Jurkat, Clone E6-1 (cell line): ENCODE measurements at places on chromosomes 7 and 10.

- no peak for DNase-seq
Measured at GRCh38 chr10:116311016-116311415, 13.2 kb upstream of the CCDC172 start.

DNA sequence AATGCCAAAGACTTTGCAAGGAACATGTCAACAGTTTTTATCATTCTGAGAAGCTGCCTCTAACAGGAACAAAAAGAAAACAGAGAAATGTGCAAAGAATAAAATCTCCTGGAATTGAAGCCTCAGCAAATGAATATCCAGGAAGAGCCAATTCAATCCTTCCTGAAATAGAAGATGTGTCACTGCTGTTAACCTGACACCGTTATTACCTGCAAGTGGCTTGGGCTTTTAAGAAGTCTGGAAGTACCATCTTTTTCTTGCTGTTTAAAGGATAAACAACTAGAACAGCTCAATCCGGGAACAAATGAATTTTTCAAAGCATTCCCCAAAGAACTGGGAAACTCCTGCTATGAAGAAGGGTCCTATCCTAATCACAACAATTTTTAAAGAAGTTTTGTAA lies 434.8 kb downstream of the KCNMA1 start:
- no peak for DNase-seq

GRCh38 chr10:11026773-11027172 lies 9.1 kb downstream of the CELF2 start:
- DNase-seq: no peak

- DNase-seq: no peak
Measured at GRCh38 chr7:98085674-98086073, 21.0 kb upstream of the LMTK2 start.

GRCh38 chr10:85888004-85888403 lies 478.6 kb downstream of the GRID1 start:
- DNase-seq: no peak

- no peak for DNase-seq
Measured at GRCh38 chr10:122494833-122495232, 33.5 kb downstream of the HTRA1 start.

- DNase-seq: no peak
Measured at GRCh38 chr10:101120884-101121653, 10.0 kb upstream of the TLX1 start.

DNA sequence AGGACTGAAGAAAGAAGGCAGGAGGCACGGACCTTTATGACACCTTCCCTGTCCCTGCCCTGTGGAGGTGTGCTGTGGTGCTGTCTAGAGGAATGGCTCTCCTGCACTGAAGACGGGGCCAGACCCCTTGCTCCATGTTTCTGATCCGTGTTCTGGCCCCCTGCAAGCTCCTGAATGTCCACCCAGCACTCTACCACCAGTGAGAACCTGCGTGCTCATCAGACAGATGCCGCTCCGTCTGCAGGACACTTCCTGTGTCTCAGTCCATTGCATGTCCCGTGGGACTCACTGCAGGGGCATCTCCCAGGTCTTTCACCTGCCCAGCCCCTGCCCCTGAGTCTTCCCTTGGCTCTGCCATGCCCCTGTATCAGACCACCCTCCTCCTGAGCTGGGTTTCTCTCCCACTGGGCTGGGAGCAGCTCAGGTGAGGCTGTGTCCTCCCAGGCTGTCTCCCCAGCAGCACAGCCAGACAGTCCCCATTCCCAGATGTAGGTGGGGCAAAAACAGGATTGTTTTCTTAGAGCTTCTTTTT lies 278.3 kb upstream of the ZNF32 start:
- no peak for DNase-seq

GRCh38 chr7:150631866-150632864 lies at the start of gene GIMAP6:
Gene GIMAP6 (minus strand): TSS chr7:150632385. CDS start chr7:150630142, 2,243 bp downstream.
- DNase-seq: peak; percentile 66

DNA sequence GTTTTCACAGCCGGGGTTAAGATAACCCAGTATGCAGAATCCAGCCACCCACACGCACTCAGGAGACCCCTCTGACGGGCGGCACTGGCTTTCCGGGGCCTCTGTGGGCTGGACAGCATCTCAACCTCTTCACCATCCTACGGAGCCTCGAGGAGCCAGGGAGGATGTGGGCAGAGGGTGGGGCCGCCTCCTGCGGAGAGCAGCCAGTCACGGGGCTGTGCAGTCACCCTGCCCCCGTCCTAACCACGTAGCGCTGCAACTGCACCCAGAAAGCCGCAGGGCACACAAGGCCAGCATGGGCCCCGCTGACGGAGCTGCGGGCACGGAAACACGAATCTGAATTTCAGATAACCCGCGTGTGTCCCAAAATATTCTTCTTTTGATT lies 270.3 kb downstream of the ELFN1 start:
- peak; percentile 91 for DNase-seq

GRCh38 chr7:45920502-45921380 lies at the start of gene IGFBP3:
Gene IGFBP3 (minus strand): TSS chr7:45921272. CDS start chr7:45921140, 132 bp downstream.
- DNase-seq: no peak

- DNase-seq: no peak
Measured at GRCh38 chr7:137160236-137160635, 183.3 kb downstream of the PTN start.

- no peak for DNase-seq
Measured at GRCh38 chr10:122421742-122422141, 32.7 kb upstream of the ARMS2 start.

GRCh38 chr10:86960003-86960862 lies 1.8 kb downstream of the SNCG start:
- peak; percentile 67 for DNase-seq

DNA sequence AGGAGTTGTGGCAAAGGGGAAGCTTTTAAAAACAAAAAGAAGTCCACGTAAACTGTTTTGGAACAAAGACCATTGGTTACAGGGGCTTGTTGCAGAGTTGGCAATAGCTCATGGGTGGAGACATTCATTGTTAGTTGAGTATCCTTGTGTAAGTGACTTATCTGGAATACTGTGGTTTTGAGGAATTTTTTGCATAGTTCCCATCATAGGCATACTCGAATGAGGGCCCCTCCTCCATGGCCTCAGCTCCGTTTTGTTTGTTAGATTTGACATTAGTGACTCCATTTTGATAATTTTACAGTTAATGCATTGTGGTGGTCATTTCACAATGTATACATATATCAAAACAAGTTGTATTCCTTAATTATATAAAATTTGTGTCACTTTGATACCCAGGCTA lies 12.8 kb upstream of the SMKR1 start:
- no peak for DNase-seq

- no peak for DNase-seq
Measured at GRCh38 chr10:63605197-63605967, 84.2 kb downstream of the REEP3 start.

GRCh38 chr10:33065111-33065510 lies 107.1 kb upstream of the ITGB1 start:
- no peak for DNase-seq

DNA sequence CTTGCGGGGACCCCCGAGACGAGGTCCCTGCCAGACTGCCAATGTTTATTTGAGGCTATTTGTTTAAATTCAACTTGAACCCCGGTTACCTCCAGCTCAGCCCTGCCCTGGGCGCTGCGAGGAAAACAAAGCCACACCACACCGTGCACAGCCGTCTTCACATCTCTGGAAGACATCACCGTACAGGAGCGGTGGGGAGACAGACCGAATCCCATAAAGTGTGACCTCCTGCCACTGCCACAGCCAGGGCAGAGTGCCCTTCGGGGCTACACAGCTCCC lies 40.0 kb downstream of the PRKAG2 start:
- DNase-seq: no peak
